ENCODE measurements at places on chromosomes 2 and 18.

DNA sequence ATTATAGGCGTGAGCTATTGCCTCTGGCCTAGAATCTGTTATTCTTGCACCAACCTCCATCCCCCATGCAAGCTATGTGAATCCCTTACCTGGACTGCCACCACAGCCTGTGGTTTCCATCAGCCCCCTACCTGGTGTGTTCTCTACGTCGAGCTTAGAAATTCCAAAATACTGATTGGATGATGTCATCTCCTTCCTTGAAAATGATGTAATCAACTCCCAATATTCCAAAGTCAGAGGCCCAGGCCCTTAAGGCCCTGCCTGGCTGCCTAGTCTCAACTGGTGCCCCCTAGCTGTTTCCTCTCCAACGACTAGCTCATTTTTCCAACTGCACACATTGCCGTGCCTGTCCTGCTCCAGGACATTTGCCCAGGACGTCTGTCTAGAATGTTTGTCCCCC, 41.3 kb upstream of the GBX2 start:
- no peak for DNase-seq

DNA sequence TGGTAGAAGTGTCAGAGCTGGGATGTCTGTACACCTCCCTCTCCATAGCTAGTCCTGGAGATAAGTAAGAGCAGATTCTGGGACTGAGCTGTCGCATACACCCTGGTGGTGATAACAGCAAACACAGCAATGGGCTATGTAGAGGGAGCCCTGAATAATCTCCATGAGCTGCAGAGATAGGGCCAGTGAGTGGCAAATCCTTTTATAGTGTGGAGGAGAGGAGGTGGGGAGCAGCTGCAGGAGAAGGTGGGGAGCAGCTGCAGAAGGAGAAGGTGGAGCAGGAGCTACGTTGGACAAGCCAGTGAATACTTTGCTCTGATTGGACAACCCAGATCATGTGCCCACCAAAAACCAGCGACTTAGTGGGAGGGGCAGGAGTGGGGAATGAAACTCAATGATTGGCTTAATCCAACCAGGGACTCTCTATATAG, 85.5 kb downstream of the TMEM247 start:
- DNase-seq, result no peak

DNA sequence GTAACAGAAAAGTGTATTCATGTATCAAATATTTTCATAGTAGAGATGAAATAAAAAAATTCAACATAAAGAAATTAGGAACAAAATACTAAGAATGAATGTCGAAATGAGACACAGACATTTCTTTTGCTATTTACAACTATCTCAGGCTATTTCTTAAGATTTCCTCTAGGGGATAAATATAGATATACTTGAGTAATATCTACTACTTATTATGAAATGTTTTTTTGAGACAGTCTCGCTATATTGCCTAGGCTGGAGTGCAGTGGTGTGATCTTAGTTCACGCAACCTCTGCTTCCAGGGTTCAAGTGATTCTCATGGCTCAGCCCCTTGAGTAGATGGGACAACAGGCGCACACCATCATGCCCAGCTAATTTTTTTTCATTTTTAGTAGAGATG, 326.1 kb downstream of the RNF144A start:
- DNase-seq, result no peak

GRCh38 chr2:224309176-224309575, 92.7 kb downstream of the FAM124B start:
- DNase-seq, result no peak

DNA sequence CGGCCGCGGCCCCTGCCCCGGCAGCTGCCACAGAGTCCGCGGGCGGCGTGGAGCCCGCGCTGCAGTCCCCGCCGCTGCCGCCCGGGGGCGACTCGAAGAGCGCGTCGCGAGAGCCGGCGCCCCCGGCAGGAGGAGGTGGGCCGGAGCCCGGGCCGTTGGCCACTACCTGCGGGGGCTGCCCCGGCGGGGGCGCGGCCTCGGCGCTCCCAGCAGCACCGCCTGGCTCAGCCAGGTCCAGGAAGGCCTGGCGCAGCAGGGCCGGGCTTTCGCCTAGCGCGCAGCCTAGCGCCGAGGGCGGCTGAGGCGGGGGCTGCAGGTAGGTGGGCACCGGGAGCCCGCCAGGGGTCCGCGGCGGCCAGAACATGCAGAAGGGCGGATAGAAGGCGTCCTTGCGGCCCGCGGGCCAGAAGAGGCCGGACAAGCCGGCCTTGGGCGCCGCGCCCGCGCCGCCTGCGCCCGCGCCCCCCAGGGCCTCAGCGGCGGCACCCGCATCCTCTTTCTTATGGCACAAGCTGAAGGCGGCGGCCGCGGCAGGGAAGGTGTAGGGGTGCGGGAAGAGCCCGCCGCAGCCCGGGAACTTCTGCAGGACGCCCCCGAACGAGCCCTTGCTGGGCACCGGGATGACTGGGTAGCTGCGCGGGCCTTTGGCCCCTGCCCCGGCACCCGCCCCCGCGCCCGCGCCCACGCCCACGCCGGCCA, 3.9 kb downstream of the SKOR2 start:
- no peak for DNase-seq

DNA sequence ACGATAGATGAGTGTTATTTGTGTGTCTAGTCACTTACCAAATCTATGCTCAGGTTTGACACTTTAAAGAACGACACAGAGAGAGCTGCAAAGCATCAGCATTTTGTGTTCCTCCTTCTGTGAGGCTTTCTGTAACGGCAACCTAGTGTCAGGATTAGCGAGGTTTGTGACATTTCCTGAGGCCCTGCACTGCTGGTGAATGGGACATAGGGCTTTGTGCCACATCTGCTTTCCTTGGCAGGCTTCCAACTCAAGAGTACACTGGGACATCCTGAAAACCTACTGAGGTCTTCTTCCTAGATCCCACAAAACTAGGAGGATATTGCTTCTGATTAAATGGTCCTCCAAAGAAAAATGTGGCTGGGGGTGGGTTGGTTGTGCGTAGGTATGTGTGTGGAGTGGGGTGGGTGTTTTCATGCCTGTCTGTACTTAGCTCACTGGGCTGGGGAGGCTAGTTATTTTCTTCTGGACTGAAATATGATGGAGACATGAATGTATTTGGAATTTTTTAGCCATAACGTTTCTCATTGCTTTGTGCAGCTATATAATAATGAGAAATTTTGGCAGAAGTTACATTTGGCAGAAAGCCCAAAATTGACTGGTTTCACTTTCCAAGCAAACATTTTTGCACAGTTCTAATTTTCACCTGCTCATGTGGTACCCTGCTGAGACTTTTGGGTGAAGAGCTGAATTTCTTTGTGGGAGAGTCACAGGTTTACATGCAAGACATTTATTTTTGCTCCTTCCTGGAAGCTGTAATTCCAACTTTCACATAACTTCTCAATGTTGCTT, 308.4 kb downstream of the XIRP2 start:
- DNase-seq, result no peak

- DNase-seq, result no peak
These were observed 3.2 kb downstream of the MARS2 start for GRCh38 chr2:197708331-197708730.

GRCh38 chr18:13500227-13500865, 226.0 kb downstream of the FAM210A start:
- DNase-seq, result no peak

DNA sequence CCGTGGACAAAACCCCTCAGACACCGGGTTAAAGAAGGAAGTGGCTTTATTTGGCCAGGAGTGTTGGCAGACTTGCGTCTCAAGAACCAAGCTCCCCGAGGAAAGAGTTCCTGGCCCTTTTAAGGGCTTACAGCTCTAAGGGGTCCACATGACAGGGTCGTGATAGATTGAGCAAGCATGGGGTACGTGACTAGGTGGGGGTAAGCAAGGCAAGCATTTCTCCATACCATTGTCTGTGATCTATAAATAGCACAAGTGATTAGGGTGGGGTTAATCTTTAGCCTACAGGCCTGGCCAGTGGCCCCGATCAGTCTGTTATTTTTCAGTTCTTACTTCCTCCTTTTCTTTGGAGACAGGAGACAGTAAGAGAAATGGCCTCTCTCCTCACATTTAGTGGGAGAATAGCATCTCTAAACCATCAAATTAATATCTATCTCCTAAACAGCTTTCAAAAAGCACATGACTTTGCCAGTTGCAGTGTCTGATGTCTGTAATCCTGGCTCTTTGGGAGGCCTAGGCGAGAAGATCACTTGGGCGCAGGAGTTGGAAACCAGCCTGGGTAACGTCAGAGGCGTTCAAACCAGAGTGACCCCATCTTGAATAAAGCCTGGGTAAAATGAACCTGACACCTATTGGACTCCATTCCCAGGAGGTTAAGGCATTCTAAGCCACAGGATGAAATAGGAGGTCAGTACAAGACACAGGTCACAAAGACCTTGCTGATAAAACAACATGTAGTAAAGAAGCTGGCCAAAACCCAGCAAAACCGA, 18.3 kb upstream of the CNOT11 start:
- DNase-seq, result no peak

DNA sequence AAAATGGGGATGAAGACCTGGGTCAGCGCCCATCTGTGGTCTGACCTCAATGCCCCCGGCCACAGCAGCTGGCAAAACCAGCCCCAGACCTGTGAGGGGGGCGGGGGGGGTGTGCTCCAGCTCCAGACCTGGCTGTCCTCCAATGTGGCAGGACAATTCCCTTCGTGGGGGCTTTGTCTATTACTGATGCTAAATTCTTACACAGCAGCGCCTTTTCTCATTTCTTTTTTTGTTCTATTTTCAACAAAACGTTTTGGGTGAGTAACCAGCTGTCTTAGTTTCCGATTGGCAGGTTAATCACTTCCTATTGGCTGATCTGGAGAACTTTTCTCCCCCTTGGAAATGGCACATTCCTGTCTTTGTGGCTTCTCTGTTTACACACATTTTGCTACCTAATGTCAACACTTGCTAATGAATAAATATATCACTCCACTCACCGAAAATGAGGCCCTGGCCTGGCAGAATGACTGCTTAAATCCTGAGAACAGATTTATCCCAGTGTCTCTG, 4.4 kb downstream of the SMAD7 start:
- DNase-seq, result no peak

- no peak for DNase-seq
These were observed 35.1 kb upstream of the MTX2 start for GRCh38 chr2:176234156-176234555.

GRCh38 chr2:11631462-11631861, 38.5 kb downstream of the NTSR2 start:
- no peak for DNase-seq

DNA sequence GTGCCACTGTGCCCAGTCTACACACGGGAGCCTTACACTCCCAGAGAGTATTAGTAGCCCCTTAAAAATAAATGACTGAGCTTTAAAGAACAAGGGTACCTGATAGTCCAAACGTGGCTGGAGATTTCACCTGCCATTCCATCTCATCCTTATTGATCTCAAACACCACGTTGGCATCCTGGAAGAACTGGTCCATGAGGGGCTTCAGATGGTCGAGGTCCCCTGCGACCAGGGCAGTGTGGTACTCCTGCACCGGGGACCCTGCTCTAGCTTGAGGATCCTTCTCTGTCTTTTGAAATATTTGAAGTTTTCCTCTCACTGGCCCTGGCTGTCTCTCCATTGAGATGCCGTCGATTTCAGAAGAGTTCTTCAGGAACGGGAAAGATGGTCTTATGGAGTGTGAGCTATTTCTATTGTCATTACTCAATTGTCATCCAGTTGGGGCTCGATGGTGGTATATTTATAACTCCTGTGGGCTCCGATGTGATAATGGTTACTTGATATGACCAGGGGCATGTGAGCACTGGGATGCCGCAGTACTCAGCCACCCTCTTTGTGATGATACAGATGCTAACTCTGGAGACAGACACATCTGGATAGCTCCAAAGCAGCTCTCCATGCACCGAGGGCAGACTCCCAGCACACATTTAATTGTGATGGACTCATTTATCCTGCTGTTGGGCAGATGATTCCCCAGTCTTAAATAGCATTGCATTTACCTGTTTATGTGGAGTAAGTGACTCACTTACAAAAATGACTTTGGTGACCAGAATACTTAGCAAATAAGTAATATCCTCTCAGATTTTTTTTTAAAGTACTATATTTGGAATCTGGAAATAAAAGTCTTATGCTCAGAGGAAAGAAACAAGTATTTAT, 22.8 kb downstream of the ASB18 start:
- DNase-seq, result no peak

DNA sequence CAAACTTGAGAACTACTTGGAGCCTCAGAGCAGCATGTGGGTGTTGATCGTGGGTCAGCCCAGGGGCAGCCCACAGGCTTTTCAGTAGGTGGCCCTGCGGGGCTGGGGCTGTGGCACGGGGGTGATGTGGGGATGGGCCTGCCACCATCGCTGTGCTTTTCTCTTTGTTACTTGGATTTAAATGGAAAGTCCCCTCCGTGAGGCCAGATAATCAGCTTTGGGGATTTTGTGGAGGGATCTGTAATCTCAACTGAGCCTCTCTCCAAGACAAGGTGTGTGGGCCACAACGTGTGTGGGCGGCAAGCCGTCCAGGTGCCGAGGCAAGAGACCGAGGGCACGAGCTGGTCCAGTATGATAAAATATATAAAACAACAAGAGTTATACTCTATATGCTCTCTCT, 16.7 kb downstream of the COLEC11 start:
- DNase-seq, result no peak

DNA sequence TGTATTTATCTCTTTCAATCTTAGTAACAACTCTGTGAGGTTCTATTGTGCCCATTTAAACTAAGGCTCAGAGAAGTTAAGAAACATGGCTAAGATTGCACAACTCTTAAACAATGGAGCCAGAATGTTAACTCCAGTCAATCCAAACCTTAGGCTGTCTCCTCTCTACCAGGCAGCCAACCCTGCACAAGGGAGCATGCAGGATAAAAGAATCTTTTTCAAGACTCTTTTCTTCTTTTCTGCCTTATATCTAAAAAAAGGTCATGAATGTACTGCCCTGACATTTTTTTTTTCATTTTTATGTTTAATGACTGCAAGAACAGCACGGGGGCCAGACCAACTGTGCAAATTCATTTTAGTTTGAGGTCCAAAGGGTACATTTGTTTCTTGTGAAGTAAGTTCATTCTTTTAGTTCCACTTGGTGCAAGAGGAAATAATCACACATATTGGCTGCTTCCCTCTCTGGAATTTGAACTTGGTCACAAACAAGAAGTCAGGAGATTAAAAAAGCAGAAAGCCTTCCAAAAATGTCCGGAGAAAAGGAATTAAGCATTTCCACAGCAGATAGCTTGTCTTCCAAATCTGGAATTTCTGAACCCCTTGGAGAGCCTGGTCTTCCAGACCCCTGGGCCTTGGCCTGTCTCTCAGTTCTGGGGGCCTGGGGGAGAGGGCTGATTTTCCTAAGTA, 96.0 kb upstream of the RIOK3 start:
- no peak for DNase-seq

DNA sequence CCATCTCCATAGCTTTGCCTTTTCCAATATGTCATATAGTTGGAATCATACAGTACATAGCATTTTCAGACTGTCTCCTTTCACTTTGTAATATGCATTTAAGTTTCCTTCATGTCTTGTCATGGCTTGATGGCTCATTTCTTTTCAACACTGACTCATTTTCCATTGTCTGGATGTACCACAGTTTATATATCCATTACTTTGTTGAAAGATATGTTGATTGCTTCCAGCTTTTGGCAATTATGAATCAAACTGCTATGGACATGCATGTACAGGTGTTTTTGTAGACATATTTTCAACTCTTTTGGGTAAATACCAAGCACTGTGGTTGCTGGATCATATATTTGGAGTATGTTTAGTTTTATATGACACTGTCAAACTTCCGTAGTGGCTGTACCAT, 26.3 kb downstream of the ACSL3 start:
- DNase-seq, result no peak
